ENCODE measurements at places on chromosomes 5 and 9. TPM values are rescaled to one million over a fixed set of nuclear protein-coding genes. Genes with fewer than 3 reads are reported as not detected.

Gene TSSK1B
- total RNA-seq = 0.24 TPM

Gene SLC6A3
- total RNA-seq = not detected

Gene MARCOL
- not detected for total RNA-seq

Gene CAVIN4
- total RNA-seq = 1.7 TPM

Gene SEC61B
- total RNA-seq = 321 TPM
